ENCODE measurements at places on chromosomes 16 and 17. TPM values are rescaled to one million over a fixed set of nuclear protein-coding genes. Genes with fewer than 3 reads are reported as not detected.

DNA sequence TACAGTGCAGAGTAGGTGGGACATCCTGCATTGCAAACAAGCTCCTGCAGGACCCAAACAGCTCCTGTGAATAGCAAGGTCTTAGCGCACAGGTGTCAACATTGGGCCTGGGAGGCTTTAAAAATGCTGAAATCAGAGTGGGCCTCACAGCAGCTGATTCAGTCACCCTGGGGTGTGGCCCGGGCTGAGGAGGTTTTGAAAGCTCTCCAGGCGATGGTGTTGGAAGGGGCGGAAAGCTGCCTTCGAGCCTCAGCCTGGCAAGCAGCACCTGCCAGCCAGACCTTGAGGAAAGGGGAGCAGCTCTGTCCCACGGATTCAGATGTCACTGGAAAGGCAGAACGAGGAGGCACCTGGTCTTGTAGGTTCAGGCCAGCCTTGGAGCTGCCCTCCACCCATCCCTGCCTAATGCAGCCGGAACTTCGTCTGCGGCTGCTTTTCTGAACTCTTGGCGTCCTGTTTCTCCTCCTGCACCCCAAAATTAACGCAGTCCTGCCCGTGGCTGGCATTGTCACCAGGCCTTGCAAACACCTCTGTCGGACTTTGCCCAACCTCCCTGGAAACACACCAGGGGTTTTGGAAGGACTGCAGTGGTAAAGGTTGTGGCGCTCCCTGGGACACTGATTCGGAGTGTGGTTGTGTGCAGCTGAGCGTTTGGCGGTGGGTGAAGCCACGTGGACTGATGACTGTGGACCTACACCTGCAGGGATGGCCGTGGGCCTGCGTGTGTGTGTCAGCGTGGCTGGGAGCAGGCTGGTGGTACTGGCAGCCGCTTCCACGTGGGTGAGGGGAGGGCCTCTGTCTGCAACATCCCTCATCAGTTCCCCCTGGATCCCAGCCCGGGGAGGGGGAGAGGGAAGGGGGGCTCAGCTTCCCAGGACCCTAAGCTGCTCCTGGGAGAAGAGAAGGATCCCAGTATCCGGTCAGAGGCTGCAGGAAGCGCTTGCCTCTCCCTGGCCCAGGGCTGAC is 3.4 kb downstream of the NECAB2 start:
- H3K27ac ChIP-seq, result no peak overlapping the region
- no peaks in the 10 kb centered on the region for H3K36me3 ChIP-seq
- no peak overlapping the region for H3K4me3 ChIP-seq
- H3K4me1 ChIP-seq, result no peaks in the 10 kb centered on the region

DNA sequence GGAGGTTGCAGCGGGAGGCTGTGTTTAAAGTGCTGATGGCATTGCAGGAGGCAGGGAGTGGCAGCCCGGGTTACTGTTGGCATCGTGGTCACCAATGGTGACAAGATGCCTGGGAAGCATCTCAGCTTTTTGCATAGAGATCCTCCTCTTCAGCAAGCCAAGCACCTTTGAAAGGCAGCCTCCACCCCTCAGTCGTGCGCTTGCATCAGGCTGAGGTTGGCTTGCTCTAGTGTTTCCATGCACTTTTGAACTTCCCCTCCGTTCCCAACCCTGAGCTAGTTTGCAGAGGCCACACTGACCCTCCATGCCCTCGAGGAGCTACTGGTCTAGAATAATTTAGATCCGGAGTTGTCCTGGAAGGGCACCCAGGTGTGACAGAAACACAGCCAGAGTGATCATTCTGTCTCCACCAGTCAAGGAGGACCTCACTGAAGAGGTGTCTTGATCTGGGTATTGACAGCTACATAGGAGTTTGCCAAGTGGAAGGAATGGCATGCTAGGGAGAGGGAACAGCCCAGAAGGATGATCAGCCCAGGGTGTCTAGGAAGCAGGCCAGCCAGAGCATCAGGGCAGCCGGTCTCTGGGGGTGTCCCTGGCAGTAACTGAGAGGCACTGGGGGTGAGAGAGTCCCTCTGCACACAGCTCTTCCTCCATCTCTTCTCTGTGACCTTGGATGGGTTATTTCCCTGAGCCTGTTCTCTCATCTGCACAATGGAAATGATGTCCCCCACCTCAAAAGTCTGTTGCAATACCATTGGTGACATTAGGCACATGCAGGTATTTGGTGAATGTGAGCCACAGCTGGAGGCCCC is 7.7 kb downstream of the BEAN1 start:
- H3K4me1 ChIP-seq, result no peaks in the 10 kb centered on the region
- H3K27ac ChIP-seq, result no peak overlapping the region
- H3K36me3 ChIP-seq, result no peaks in the 10 kb centered on the region
- DNase-seq, result no peak
- H3K4me3 ChIP-seq, result no peak overlapping the region
- H3K27me3 ChIP-seq, result no peaks in the 10 kb centered on the region

DNA sequence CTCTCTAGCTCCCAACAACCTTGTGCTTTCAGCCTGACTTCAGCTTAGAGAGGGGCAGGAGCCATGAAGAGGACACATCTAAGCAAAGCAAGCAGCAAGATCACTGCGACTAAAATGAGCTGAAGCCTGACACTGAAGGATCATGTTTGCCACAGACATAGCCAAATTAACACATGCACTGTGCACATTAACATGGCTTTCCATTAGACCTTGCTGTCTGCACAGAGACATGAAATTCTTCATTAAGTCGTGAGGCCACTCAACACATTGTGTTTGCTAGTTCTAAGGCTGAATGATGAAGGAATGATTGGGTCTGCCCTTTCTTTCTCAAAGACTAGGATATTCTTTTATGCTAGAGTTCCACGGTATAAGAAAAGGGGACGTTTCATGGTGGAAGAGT is 558.3 kb upstream of the PSMD7 start:
- H3K36me3 ChIP-seq, result no peaks in the 10 kb centered on the region
- no peak overlapping the region for H3K27ac ChIP-seq
- no peak overlapping the region for H3K4me3 ChIP-seq
- H3K4me1 ChIP-seq, result no peaks in the 10 kb centered on the region
- no peak for DNase-seq
- H3K27me3 ChIP-seq, result no peaks in the 10 kb centered on the region

PHOSPHO1 gene
- not detected for total RNA-seq

DNA sequence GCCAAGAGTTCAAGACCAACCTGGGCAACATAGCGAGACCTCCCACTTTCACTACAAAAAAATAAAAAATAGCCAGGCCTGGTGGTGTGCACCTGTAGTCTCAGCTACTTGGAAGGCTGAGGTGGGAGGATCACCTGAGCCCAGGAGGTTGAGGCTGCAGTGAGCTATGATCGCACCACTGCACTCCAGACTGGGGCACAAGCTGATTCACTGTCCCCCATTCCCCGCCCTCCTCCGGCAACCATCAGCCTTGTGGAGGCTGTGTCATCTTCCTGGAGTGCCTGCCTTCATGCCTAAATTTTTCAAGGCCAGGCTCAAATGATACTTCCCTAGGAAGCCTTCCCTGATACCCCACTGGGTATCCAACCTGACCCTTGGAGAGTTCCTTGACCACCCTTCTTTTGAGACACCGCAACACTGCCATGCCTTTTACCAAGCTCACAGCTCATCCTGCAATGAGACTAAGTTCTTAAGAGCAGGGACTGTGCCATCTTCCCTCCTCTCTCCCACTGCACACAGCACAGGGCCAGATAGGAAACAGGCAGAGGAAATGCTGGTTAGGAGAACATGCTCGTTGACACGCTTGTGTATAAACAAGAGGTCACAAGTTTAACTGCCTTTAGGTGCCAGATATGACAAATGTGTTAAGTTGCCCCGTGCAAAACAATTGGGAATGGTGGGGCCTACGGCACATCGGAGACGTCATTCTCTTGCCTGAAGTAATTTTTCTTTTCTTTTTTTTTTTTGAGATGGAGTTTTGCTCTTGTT is 3.9 kb upstream of the SRCAP start:
- DNase-seq, result no peak
- peaks cover 15% of the 10 kb centered on the region for H3K4me1 ChIP-seq
- no peaks in the 10 kb centered on the region for H3K27me3 ChIP-seq
- no peak overlapping the region for H3K27ac ChIP-seq
- H3K4me3 ChIP-seq, result no peak overlapping the region

CEP112 gene
- total RNA-seq, result 0.46 TPM
